ENCODE measurements at places on chromosomes 16 and 17.

- no peak for DNase-seq
Observed at GRCh38 chr17:5560361-5560988, 23.8 kb downstream of the NLRP1 start.

DNA sequence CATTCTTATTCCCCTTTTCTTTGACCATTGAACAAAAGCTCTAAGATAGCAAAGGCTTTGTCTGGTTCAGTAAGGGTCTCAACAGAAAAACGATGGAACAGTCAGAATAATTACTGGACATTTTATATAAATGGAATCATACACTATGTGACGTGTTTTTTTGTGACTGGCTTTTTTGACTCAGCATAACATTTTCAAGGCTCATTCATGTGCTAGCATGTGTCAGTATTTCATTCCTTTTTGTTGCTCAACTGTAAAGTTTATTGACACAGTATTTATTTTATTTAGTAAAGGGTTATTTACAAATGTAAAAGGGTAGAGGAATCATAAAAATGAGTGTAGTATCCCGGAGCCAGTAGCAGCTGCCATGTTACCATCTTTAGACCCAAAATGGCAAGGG is 226.2 kb downstream of the CDRT15L2 start:
- no peak for DNase-seq

GRCh38 chr16:90077757-90078578 is 837 bp upstream of the PRDM7 start:
- no peak for DNase-seq

DNA sequence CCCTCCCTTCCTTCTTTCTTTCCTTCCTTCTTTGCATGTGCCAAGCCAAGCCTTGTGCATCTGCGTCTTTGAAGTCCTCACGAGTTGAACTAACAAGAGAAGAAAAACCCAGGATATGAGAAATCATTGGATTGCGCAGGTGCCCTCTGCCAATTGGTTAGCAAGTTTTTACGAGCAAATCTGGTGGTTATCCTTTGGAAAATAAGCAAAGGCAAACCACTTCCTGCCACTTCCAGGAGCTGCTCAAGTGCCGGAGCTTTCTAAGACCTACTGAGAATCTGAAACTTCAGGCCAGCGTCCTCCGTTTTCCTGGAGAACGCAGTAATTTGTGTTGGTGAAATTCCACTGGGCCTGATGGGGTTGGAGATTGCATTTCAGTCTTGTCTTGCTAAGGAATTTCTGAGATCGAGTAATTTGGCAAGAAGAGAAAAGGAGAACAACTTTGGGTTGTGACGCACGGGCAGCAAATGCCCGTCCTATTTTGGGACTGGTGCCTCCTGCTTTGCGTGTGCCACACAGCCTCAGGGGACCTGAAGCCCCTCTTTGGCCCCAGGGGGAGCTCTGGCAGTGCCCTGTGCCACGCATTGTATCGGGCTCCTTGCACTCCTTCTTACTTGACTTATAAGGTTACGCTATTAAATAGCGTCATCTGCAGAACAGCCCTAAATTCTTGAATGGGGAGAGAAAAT is 56.4 kb downstream of the CMIP start:
- DNase-seq = no peak

- no peak for DNase-seq
Observed at GRCh38 chr16:17252064-17252463, 218.7 kb downstream of the XYLT1 start.

DNA sequence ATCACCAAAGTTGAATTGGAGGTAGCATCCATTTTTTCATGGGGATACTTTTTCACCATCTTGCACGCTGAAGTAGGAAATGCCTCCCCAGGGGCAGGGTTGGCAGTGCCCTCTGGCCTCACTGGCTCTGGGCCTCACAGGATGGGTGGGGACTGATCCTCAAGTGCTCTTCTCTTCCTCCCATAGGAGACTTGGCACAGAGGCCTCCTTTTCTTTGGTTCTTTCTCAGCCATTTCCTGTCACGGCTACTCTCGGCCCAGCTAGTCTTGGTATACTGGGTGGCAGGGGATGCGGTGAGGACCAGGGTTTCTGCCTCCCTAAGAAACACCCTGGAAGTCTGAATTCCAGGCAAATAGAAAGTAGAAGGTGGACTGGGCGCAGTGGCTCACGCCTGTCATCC is 58.2 kb downstream of the PECAM1 start:
- no peak for DNase-seq

DNA sequence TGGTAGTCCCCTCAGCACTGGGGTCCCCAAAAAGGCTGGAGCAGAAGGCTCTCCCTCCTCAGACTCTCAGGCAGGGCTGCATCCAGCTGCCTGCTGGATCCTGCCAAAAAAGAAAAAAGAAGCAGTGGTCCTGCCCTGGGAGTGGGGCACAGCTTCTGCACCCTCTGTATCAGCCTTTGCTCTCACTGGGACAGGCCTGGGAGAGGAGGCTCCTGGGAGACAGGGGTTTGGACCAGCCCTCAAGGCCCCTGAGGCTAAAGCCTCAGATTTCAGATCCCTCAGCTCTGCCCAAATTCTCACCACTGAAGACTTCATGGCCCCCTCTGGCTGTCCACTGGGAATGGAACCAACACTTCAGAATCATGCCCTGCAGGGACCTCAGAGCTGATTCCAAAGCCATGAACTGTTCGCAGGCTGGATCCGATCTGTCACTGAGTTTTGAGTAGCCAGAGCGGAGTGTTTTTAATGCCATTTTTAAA is 96.9 kb downstream of the C16orf78 start:
- no peak for DNase-seq

GRCh38 chr17:48715496-48716399 is 6.6 kb downstream of the PRAC1 start:
- no peak for DNase-seq

- no peak for DNase-seq
Observed at GRCh38 chr17:36675250-36675649, 73.9 kb downstream of the MRM1 start.

- no peak for DNase-seq
Observed at GRCh38 chr16:78993346-78993745, 607.2 kb downstream of the MAF start.

DNA sequence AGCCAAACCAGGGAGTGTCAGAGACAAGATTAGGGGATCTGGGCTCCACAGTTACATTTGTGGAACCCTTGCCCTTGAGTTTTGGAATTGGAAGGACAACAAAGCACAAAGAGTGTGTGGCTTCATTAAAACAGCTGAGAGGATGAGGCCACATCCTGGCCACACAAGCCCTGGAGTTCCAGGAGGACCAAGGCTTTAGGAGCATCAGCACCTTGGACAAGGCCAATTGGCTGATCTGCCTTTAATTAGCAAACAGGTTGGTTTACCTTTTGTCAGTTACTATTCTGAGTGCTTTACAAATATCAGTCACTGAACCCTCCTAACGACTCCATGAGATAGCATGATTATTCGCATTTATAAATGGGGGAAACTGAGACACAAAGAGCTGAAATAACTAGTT is 54.7 kb downstream of the SLC6A2 start:
- DNase-seq = no peak

GRCh38 chr16:51931653-51932052 is 615.3 kb downstream of the TOX3 start:
- no peak for DNase-seq

DNA sequence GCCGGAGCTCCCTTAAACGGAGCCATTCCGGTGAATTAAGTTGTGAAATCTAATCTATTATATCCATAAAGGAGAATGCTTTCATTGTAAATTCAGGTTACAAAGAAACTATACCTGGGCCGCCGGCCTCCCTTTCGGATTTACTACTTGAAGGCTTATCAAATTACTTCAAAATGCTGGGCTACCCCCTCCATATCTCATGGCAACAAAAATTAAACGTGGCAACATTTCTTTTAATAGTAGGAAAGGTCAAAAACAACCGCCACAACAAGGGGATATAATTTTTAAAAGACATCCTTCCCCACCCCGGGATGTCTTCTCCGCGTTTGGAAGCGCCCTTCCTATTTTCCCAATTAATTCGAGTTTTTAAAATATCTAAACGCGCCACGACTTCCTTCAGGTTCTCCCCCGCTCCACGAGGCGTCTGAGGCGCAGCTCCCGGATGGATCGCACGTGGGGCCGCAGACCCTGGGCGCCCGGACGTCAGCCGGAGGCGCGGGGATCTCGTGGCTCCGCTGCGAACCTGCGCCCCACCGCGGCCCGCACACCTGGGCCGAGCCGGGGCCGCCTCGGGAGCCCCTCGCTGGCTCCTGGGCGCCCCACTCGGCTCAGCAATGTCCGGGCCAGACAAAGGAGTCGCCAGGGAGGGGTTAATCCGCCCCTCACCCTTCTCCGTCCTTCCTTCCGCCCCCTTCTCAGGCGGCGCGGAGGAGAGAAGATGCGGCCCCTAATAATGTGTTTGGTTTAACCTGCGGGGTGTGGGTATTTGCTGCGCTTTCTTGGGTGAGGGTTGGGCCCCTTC is 47.4 kb upstream of the SLC38A10 start:
- no peak for DNase-seq

- no peak for DNase-seq
Observed at GRCh38 chr16:73064994-73065545, 17.1 kb upstream of the ZFHX3 start.

GRCh38 chr17:32627239-32627996 is 140.6 kb downstream of the CDK5R1 start:
- DNase-seq = no peak

DNA sequence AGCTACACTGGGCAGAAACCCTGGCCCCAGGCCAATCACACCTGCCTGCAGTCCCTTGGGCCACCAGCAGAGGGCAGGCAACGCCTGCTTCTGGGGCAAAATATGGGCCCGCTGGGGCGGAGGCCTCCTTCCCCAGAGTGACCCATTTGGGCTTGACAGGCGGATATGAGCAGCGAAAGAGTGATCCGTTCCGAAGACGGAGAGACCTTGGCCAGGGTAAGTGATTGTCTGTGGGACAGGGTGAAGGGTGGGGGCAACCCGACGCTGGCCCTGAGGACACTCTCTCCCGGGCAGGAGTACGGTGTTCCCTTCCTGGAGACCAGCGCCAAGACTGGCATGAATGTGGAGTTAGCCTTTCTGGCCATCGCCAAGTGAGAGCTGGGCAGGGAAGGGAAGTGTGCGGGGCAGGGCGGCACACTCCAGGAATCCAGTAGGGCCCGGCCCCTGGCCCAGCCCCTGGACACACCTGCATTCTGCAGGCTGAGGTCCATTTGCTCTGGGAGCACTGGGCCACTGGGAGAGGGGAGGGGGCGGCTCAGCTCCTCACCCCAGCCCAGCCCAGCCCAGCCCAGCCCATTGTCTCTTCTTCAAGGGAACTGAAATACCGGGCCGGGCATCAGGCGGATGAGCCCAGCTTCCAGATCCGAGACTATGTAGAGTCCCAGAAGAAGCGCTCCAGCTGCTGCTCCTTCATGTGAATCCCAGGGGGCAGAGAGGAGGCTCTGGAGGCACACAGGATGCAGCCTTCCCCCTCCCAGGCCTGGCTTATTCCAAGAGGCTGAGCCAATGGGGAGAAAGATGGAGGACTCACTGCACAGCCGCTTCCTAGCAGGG is 3.5 kb upstream of the NHERF1 start:
- peak; percentile 81 for DNase-seq

- no peak for DNase-seq
Observed at GRCh38 chr17:82358465-82359350, at the start of gene TEX19. TSS of gene TEX19 (plus strand) at chr17:82359247. CDS start at chr17:82362151, 2,904 bp downstream.

- no peak for DNase-seq
Observed at GRCh38 chr16:11133344-11133943, 122.6 kb downstream of the SOCS1 start.

GRCh38 chr16:2233872-2234812 is 2.1 kb upstream of the DNASE1L2 start:
- DNase-seq = no peak

DNA sequence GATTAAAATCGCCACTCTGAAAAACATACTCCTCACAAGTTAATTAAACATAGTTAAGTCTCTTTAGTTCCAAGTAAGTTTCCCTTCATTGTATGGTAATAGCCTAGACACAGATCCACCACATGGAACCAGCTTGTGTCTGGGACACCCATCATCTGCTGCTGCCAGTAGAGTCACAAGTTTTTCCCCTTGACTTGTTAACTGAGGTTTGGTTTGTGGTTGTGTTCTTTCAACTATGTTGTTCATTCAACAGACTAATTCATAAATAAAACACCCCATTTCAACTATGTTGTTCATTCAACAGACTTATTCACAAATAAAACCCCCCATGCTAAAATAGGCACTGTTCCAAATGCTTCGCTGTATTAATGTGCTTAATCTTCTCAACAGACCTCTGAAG is 24.4 kb downstream of the YWHAE start:
- no peak for DNase-seq

DNA sequence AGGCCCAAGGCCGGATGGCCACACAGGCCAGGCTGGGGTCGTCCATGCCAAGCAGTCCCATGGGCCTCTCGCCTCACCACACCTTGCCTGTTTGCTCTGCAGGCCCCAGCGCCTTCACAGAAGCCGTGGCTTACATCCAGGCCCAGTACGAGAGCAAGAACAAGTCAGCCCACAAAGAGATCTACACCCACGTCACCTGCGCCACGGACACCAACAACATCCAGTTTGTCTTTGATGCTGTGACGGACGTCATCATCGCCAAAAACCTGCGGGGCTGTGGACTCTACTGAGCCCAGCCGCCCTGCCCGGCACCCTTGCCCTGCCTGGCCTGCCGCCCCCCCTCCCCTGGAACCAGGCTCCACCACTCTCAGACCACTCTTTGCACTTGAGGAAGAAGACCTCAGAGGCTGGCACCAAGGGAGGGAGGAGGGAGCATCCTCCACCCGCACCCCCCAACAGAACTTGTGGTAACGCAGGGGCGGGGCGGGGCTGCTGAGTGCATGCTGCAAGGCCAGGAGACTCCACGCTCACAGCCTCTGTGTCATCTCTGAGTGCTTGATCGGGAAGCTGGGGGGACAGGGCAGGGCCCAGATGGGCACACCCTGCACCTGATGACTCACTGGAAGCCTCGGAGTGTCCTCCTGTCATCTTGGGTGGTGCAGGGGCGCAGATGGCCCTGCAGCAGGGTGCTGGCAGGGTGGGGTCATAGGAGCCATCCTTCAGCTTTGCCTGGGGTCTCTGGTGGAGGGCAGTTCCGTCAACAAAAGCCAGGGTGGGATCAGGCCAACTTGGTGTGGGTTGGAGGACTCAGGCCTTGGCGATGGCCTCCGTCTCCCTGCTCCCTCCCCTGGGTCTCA is 81.5 kb downstream of the AMFR start:
- no peak for DNase-seq

DNA sequence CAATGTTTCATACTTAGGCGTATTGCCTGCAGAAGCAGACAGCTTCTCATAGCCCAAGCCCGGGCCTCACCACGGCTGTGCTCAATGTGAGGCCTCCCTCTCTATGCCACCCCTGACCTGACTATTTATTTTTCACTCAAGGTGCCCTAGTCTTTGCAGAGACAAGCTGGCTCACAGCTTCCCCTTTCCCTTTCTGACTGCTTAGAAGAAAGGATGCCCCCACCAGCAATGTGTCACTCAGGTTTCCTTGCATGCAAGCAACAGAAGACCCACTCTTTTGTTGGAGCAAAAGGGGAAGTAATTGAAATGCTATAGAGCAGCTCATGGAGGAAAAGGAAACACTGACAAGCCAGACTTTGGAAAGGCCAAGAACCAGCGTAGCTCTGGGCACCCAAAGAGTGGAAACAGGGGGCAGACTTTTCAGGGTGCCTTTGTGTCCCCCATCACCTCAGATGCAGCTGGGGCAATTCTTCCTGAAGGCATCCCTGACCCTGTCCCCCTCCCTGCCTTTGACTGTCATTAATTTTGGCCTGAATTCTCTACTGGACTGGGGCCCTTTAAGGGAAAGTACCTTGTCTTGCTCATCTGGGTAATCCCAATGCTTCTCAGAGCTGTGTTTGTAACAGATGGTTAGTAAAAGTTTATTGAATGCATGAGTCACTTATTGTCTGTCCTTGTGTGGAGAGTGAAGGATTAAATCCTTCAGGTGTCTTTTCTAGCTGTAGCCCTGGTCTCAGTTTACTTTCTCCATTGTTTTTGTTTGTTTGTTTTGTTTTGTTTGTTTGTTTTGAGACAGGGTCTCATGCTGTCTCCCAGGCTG is 17.8 kb downstream of the RGS9 start:
- DNase-seq = no peak
